M059J (cell line): ENCODE measurements at places on chromosomes 11 and 22.

DNA sequence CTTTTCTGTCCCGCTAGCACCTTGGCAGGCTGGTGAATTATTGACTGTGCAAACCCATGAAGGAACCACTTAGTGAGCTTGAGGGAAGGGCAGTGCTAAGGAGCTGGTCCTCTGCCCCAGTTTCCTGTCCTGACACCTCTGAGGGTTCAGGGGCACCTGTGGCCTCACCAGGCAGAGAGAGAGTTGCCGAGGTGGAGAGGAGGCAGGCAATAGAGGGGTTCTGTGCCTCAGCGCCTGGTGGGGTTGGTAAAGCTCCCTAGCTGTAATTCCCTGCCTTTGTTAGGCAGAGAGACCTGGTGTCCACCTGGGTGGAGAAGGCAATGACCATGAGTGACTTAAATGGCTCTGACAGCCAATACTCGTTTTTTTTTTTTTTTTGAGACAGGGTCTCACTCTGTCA, 36.3 kb downstream of the YWHAH start:
- no peak for DNase-seq

DNA sequence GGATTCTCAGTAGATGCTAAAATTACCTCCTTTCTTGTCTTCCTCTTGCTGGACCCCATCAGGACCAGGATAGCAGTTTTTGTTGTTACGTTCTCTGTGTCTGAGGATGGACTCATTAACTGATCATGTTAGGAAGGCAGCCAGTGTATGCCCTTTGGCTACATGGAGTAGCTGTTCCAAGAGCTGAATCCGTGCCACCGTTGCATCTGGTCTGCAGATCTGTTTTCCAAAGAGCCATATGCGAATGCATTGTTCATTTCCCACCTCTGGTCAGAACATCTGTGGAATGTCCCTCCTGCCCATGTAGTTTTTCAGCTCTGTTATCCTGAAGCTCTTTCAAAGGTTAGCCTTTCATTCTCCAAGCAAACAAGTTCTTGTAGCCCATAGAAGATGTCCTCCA, 188.4 kb downstream of the SPON1 start:
- no peak for DNase-seq

- DNase-seq: no peak
These were observed 1533.5 kb upstream of the RAG2 start for GRCh38 chr11:38131535-38131934.

DNA sequence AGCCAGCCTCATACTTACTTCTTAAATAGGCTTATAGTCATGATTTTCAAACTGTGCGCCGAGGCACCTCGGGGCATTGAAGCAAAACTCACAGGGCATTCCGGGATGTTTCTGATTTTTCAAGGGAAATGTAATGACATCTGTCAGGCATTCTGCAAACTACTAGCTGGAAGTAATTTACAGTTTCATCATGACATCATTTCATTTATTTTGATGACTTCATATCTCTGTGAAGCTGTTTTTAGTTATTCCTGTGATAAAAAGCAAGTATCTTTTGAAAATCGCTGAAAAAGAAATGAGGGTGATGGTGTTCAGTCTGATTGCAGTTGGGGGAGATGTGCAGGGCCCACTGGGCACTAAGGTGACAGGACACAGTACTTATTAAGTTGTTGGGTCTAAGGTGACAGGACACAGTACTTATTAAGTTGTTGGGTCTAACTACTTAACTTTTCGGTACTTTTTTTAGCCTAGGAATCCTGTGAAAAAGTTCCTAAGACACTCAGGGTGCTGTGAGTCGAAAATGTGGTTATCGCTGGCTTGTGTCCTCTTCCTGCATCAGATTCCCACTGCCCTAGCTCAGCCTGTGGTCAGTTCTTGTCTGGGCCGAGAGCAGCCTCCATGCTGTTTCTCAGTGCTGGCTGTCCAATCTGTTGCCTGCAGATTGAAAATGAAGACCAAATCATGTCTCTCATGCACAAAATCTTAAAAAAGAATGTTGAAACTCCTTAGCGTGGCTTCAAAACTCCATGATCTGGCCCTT, 42.6 kb downstream of the APLP2 start:
- DNase-seq: no peak

GRCh38 chr11:128283451-128283850, 303.9 kb downstream of the ETS1 start:
- DNase-seq: no peak

DNA sequence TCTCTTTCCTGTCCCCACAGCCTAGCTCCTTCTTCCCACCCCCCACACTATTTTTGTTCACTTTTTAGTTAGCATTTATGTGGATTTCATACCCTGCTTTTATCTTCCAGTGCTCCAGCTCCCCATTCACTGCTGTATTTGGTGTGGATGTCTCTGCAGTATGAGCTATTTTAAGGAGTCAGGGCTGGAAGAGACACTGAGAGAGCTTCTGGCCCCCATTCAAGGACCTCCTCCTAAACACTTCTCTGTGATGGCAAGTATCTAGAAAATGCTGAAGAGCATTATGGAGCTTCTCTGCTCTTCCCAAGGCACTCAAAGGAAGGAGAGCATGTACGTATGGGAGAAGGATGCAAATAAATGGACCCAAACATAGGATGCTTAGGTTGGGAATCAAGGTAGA, 79.5 kb downstream of the RAB30 start:
- DNase-seq: no peak

DNA sequence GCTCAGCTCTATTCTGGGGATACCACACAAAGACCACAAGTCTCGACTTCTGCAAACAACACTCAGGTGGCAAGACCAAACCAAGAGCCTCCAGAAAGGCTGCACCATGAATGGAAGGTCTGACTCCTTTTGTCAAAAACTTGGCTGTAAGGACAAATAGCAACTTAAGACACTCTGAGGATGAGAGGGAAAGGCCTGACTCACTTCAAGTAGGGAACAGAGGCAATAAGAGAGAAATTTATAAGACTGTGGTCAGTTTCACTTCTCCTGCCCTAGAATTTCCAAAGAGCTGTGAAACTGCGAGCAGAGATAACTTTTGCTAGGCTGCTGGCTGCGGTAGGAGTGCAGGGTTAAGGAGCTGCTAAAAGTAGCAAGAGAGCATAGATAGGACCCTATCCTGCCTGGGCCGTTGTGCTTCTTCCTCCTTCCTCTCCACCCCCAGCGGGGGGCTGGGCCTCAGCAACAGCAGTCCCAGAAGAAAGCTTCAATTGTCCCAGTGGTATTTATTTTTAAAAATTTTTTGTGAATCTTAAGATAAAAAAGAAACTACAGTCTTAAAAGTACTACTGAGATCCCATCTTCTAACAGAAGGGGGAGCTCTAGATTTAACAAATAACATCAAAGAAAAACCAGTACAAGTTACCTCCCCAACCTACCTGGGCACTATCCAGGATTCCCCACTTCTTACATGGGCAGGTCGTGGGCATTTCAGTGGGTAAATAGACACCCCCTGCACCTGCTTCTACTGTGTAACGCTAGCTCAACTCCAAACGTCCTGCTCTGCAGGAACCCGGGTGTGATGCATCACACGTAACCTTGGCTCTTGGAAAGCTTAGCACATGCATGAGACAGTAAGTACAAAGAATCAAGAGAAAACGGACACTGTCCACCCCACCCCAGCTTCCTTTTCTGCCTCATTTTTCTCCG, 66.4 kb downstream of the SGSM3 start:
- DNase-seq: peak; percentile 55

GRCh38 chr22:27568265-27568664, 233.3 kb downstream of the MN1 start:
- no peak for DNase-seq

DNA sequence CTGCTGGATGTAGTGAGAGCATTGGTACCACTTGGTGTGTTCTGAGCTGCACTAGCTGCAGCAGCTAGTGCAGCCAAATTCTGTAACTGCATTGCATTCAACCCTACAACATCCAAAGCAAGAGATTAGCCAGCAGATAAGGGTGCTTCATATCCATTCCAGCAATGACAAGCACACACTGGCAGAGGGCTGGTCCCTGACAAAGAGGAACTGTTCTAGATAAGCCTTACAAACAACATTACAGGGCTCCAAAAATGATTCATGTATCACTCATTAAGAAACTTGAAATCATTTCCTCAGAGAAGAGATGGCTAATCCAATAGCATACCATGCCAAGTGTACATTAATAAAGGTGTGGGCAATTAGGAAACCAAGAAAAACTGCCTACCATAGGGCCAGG, 28.4 kb upstream of the RAPSN start:
- peak; percentile 60 for DNase-seq

DNA sequence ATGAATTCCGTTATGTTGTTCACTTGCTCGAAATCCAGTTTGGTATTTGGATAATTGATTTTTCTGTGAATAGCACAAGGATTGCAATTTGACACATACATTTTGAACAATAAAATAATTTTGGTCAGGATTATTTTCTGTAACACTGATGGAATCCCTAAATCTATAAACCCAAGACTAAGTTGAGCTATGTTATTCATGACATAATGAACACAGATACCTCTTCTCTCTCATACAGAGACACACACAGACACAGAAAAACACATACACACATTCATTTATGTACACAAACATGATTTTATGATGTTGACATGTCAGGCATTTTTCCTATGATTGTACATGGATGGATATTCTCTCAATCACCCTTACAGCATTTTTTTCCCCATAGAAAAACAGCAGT, at the start of gene OR4C5:
Gene OR4C5 (minus strand): TSS at position 101 of the 400 bp plus-strand sequence. CDS start 0 bp downstream, at position 101.
- DNase-seq: no peak

DNA sequence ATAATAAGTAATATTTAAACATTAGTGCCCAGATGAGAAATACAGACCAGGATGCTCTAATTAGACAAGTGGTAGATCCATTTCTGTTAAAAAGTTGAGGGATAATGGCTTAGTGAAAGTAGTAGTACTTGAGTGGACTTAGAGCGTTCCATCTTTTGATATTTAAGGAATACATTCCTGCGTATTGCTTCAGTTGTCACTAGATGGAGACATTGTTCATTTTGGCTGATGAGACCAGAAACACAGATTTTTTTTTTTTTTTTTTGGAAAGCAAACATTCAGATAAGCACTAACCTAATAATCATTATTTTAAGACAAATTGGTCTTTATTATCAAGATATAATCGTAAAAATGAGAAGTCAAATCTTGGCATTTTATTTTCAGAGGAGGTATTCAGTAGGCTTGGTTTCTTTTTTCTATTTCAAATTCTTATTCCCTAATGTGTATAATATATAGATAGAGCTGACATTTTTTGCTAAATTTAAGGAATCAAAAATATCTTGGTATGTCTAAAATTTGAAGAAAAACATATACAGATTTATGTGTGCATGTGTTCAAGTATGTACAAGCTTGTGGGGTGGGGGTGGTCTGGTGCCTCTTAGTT, 92.9 kb downstream of the DYNC2H1 start:
- DNase-seq: peak; percentile 48

GRCh38 chr22:38861927-38862326, 10.1 kb downstream of the CBX6 start:
- no peak for DNase-seq

- peak; percentile 84 for DNase-seq
These were observed 24.7 kb upstream of the SLC22A12 start for GRCh38 chr11:64566042-64566914.

- DNase-seq: peak; percentile 2
These were observed 2.2 kb downstream of the PHF21B start for GRCh38 chr22:45007391-45008185.

GRCh38 chr11:119803139-119803538, 74.1 kb upstream of the NECTIN1 start:
- no peak for DNase-seq

DNA sequence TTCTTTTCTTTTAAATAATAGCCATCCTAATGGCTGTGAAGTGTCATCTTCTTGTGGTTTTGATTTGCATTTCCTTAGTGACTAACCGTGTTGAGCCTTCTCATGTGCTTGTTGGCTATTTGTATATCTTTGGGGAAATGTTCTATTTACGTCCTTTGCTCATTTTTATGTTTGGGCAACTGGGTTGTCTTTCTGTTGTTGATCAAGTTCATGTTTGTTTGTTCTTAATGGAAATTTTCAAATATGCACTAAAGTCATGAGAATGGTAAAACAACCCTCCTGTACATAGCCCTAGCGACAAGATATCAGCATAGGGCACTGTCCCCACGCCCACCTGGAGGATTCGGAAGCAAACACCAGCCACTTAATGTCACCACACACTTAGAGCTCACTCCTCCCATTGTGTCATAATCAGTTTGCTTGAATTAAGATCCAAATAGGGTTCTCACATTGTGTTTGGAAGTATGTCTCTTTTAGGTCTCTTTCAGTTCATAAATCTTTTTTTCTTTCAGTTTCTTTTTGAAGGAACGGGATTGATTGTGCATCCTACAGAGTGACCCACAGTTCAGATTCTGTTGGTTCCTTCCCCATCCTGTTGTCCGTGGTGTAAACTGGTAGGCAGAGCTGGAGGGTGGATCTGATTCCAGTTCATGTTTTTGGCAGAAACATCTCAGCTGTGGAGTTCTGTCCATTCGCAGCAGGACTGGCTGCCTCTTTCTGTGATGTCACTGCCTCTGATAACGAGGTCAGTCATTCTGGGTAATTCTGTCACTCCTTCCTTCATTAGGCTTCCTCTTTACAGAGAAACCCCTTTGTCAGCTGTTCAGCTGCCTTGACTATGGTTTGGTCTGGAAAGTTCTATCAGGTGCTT, 26.4 kb upstream of the ADORA2A start:
- peak; percentile 68 for DNase-seq

DNA sequence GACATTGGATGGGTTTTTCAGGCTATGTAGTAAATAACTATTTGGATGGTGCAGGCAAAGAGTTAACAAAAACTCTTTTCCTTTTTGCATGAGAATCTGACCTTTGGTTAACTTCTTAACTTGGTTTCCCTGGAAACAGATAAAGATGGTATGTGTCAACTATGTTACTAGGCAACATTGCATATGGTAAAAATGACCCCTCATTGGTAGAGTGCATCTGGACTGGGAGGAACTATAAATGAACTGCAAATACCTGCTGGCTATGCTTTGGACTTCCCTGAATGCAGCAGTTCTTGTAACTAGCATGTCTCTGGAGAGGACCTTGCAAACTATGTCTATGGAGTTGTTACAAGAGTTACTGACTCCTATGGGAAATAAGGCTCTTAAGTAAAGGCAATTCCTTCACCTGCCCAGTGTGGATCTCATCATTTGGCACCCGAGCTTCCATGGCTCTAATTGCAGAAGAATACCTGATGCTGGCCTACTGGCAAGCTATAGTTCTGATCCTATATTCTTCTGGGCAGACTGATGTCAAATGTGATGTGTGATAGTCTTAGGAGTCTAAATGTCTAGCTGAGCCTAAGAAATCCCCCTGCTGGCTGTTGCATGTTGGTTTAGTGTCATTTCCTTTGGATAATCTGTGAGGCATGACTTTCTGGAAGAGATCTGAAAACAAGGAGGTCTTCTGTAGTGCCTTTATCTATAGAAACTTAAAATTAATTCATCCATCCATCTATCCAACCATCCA, 126.7 kb upstream of the MTMR2 start:
- DNase-seq: peak; percentile 67

GRCh38 chr11:92163879-92164278, 60.7 kb upstream of the FAT3 start:
- no peak for DNase-seq

- DNase-seq: no peak
These were observed 27.6 kb downstream of the KCTD17 start for GRCh38 chr22:37079158-37079557.
